ENCODE measurements at places on chromosomes 12 and 14.

GRCh38 chr12:6606331-6607131, 648 bp downstream of the CHD4 start:
- DNase-seq = peak; percentile 34

GRCh38 chr14:95234426-95234825, 77.1 kb upstream of the DICER1 start:
- no peak for DNase-seq

GRCh38 chr12:122208073-122208820, 4.7 kb downstream of the B3GNT4 start:
- no peak for DNase-seq

GRCh38 chr14:88227693-88228092, 95.4 kb downstream of the KCNK10 start:
- no peak for DNase-seq

GRCh38 chr12:106144847-106145246, 6.1 kb upstream of the NUAK1 start:
- DNase-seq = no peak

DNA sequence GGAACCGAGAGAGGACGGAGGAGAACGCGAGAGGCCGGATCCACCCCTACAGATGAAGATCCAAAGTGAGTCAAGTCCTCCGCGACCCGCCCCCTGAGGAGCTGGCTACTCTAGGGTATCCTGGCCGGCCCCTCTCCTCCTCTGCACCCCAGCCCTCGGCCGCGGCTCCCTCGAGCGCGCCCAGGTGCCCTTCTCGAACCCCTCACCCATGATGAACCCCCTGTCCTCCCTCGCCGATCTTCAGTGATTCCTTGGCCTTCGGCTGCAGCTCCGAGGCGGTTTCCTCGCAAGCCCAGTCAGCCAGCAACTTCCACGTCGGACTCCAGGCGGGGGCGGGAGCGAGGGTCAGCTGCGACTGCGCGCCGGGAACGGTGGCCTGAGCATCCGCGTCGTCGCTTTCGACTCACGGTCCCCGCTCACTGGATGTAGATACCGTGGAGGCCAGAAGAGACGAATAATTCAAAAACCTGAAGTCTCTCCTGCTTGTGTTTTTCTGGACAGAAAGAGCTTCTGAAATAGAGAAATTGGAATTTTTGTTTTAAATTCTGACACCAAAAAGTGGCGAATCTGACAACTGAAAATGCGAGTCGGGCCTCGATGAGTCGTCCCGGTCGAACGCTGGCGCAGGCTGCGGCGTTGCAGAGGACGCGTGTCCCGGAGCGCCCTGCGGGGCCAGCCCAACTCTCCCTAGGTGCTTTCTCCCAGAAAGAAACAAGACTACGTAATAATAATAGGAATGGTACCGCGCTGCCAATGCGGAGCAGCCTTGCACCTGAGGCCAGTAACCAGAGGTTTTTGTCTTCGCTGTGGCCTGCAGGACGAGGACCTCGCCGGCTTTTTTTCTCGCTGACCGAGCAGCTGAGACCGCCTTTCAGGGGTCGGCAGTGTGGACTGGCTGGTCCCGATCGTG, at the start of gene ARL1:
ARL1 (minus strand) TSS at position 337 of the 910 bp plus-strand sequence; CDS start at position 210, 127 bp downstream.
- peak; percentile 73 for DNase-seq

- no peak for DNase-seq
These were observed 575.5 kb downstream of the ALG10 start for GRCh38 chr12:34597548-34598351.

GRCh38 chr12:49188201-49188915, 522 bp downstream of the TUBA1A start:
- peak; percentile 43 for DNase-seq
